ENCODE measurements at places on chromosomes 7 and 10. TPM values are rescaled to one million over a fixed set of nuclear protein-coding genes. Genes with fewer than 3 reads are reported as not detected.

The PIK3CG gene
- total RNA-seq, result not detected

The SERPINE1 gene
- total RNA-seq, result 278 TPM

The NUTM2D gene
- total RNA-seq, result 1.5 TPM

- no peak for DNase-seq
Measured at GRCh38 chr10:121352231-121352855, 245.9 kb downstream of the FGFR2 start.

DNA sequence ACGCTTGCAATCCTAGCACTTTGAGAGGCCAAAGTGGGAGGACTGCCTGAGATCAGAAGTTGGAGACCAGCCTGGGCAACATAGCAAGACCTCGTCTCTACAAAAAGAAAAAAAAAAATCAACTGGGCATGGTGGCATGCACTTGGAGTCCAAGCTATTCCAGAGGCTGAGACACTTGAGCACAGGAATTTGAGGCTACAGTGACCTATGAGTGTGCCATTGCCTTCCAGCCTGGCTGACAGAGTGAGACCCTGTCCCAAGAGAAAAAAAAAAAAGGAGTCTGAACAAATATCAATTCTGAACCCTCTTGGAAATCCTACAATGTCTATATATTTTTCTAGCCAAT lies 126.8 kb upstream of the NRP1 start:
- no peak for DNase-seq

GRCh38 chr10:48551861-48552591 lies 52.8 kb downstream of the ARHGAP22 start:
- peak; percentile 95 for DNase-seq

GRCh38 chr10:12241810-12242529 lies 46.0 kb downstream of the CDC123 start:
- peak; percentile 69 for DNase-seq

GRCh38 chr7:96921231-96921630 lies 84.1 kb upstream of the DLX6 start:
- DNase-seq, result peak; percentile 8
